ENCODE measurements at places on chromosomes 6 and 20. TPM values are rescaled to one million over a fixed set of nuclear protein-coding genes. Genes with fewer than 3 reads are reported as not detected.

- no peak for DNase-seq
Measured at GRCh38 chr6:63685446-63686379, 50.1 kb downstream of the PHF3 start.

DNA sequence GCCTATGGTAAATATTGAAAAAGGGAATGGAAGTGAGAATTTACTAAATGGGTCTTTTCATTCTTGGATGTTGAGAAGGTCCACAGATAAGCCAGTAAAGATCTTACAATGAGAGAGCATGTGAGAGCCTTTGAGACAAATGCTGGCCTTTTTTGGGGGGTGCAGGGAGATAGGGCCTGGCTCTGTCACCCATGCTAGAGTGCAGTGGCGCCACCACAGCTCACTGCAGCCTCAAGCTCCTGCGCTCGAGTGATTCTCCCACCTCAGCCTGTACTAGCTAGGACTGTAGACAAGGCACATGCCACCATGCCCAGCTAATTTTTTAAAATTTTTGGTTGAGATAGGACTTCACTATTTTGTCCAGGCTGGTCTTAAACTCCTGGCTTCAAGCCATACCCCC lies 63.2 kb upstream of the TMEM181 start:
- DNase-seq, result no peak

DNA sequence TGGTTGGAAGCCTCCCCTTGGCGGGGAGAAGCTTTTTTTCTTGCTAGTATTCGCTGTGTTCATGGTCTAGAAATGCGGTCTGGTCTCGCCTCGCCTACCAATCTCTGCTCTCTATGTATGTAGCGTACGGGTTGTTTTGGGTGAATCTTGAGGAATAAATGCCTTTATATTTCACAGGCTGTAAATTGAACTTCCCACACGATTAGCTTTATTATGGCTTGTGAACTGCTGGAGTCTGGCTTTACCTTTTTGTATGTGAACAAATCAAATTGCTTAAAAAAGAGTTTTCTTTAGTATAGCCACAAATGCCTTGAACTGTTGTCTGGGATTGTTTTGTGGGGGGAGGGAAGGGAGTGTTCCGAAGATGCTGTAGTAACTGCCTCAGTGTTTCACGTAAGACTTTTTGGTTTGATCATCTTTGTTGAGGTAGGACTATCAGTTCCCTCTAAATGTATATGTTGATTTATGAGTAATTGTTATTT lies 2.2 kb downstream of the INSM1 start:
- no peak for DNase-seq

DNA sequence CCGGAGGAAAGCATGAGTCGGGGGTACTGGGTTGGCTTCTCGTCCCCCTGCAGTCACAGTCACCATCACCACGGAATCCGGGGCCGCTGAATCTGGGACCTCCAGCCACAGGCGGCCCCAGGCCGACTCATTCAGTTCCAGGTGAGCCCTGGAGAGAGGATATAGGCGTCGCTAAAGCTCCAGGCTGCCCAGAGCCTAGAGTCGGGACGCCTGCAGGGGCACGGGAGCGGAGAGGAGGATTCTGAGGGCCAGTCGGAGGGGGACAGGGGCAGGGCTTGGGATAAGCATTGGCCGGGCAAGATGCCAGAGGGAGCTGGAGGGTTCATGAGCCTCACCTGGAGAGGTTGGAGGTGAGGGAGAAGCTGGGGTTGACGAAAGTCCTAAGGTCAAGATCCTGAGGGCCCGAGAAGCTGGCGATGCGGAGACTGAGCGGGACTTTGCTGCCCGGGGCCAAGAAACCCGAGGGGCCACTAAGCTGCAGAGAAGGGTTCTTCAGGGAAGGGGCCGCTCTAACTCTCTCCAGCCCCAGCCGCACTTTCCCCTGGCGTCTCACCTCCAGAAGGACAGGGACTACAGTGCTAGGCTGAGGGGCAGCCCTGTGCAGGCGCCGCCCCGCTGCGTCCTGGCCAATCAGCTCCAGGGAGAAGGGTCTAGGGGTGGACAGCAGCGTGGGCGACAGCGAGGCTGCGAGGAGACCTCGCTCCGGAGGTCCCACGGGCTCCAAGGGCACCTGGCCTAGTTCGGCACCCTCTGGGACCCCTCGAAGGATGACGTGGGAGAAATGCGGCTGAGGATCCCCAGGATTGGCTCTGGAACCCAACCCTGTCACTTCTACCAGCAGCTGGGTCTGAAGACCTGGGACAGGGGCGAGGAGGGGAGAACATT lies 3.7 kb downstream of the SAPCD1 start:
- DNase-seq, result no peak

DNA sequence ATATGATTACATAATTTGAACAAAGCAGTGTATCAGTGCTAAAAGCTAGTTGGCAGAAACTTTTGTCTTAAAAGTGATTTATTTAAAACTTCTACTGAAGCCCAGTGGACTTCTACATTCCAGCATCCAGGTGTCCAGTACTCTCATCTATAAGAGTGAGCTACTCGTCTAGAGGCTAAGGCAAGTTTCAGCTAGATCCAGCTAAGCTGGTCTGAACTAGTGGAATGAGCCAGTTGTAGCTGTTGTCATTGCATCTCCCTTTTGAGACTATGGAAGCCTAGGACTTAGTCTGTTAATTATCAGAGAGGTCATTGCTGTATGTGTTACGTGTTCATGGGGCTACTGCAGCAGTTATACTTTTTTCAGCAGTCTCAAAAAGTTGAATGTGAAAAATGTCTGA lies 165.1 kb downstream of the ZFAND3 start:
- DNase-seq, result no peak

- no peak for DNase-seq
Measured at GRCh38 chr20:41457173-41457857, 90.7 kb upstream of the EMILIN3 start.

- DNase-seq, result no peak
Measured at GRCh38 chr20:56584916-56585315, 44.2 kb upstream of the TFAP2C start.

GRCh38 chr6:157779705-157780604 lies 43.1 kb upstream of the SNX9 start:
- DNase-seq, result no peak

DNA sequence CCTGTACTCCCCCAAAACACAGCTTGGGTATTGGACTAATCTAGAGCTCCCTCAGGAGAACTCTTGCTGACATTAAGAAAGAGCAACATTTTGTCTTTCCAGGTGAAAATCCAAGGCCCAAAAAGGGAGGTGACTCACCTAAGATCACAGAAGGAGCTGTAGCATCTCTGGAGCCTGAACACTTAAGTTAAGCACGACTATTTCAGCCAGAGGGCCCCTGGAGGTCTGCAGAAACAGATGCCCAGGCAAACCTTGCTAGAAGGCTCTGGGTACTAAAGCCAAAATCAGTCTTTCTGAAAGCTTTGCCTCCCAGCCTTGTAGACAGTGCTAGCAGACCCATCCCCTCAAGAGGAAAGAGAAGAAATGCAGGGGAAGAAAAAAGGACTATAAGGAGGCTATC lies 8.8 kb downstream of the EDN1 start:
- no peak for DNase-seq

DNA sequence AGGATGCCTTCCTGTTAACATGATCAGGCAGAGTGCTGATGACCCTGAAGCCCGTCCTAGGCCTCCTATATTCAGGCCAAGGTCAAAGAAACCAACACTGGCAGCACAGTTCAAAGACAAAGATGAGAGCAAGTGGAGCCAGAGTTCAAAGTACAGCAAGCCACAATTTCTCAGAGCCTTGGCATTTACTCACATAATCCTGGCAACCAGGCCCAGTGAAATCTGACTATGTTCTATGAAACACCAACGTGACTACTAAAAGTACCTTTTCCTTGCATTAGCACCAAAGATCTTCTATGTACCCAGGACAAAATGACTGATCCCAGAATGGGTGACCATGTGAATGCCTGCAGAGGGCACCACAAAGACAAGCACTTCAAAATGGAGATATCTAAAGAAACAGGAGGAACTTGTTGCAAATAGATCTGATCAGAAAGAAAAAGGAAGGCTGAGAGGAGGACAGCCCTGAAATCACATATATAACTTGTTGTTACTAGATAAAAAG lies 3.9 kb downstream of the NFS1 start:
- DNase-seq, result peak; percentile 2

GRCh38 chr6:118648866-118649554 lies 2.4 kb downstream of the CEP85L start:
- no peak for DNase-seq

- DNase-seq, result no peak
Measured at GRCh38 chr6:80541181-80541580, 434.7 kb downstream of the BCKDHB start.

DNA sequence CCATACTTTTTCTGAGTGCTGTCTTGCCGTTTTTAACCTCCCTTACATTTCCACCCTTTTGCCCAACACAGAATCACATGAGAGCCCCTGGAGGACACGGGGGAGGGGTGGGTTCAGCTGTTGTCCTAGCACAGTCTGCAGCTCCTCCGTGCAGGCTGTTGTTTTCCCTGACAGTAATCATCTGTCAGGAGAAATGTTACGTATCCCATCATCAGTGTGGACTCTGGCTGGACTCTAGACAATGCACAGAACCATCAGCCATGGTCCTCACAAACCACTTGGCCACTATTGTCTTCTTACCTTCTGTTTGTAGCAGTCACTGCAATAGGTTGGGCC lies 92.1 kb downstream of the RIN2 start:
- DNase-seq, result no peak

- no peak for DNase-seq
Measured at GRCh38 chr6:165652766-165653165, 10.3 kb downstream of the PDE10A start.

DNA sequence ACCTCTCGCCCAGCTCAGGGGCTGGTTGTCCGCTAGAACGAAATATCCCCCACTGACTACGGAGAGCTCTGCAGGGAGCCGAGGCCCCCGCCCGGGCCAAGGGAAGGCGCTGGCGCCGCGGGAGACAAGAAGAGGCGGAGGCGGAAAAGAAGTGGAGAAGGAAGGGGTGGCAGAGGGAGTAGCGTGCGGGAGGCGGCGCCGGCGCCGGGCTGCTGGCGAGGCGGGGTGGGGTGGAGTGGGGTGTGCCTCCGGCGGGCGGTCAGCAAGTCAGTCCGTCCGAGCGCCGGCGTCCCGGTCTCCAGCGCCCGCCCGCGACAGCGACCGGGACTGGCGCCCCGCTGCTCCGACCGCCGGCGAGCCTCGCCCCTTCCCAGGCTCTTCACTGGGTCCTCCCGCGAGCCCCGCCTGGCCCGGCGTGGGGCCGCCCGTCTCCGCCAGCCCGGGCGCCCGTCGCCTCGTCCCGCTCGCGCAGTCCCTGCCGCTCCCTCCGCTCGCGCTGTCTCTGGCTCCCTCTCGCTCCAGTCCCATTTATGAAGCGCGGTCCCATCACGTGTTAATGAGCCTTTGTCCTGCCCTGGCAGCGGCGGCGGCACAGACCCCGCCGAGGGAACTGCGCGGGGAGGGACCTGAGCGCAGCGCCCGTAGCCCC lies at the start of gene CNR1:
TSS of gene CNR1 (minus strand) at position 504 of the 649 bp plus-strand sequence. CDS start 21,073 bp downstream, outside the sequence.
- DNase-seq, result peak; percentile 37

GRCh38 chr6:52663120-52663935 lies 7.6 kb upstream of the TMEM14A start:
- peak; percentile 40 for DNase-seq

- no peak for DNase-seq
Measured at GRCh38 chr6:128569732-128570679, 49.6 kb upstream of the PTPRK start.

GRCh38 chr6:32852018-32852843 lies 1.3 kb downstream of the TAP1 start:
- no peak for DNase-seq

DNA sequence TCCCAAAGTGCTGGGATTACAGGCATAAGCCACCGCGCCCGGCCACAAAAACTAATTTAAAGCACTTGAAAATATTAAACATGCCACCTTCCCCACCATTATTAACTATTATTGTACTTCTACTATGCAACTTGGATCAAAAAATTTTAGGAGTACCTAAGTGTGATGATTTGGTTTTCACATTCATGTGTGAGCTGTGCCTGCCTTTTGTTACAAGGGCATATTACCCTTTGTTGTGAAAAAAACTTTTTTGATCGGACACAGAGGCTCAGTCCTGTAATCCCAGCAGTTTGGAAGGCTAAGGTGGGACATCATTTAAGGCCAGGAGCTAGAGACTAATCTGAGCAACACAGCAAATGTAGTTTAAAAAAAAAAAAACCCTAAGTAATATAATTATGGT lies 17.1 kb downstream of the ROMO1 start:
- DNase-seq, result no peak

DNA sequence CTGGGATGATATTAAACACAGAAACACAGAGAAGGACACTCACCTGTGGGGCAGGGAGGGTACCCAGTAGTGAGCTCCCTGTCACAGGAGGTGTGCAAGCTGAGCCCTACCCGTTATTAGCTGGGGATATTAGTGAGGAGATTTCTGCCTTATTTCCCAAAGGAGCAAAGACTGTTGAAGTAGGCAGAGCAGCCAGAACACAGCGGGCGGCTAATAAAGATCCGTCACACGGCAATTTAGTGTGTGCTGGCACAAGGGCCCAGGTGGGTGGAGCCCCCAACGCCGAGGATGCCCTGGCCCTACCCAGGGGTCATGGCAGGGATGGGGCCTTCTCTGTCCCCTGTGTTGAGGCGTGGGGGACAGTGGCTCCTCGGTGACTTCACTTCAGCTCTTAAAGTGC lies 8.3 kb downstream of the VSTM2L start:
- no peak for DNase-seq

GRCh38 chr6:128597004-128597403 lies 76.6 kb upstream of the PTPRK start:
- no peak for DNase-seq

DNA sequence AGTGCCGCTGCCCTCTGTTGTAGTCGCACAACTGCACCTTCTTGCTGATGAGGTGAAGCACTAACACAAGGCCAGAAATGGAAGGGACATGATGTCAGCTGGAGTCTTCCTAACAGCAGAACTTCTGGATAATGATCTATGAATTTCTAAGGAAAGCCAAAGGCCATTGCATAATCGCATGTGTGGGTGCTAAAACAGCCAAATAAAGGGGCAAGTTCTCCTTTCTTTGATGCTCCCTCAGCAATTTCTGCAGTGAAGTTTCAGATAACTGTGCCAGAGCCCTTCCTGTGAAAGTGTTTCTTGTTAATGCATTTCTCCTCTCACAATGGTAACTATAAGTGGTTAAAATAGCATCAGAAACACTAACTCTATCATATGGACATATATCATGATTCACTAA lies 8.0 kb upstream of the F13A1 start:
- DNase-seq, result no peak

DNA sequence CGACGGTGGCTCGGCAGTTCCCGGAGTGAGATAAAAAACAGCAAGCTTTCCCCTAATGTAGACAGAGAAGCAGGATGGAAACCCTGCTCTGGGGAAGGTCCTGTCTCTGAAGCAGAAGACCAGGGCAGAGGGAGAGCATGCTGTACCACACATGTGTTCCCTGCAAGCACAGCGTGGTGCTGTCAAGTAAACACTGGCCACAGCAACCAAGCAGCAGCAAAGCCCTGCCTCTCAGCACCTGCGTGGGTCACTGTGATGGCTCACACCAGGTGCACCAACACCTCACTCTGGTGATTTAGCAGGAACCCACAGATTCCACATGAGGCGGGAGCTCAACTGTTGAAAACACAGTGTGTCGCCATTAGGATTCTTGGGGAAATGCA lies 65.2 kb upstream of the TXNDC5 start:
- no peak for DNase-seq

GRCh38 chr20:38633577-38634093 lies 32.0 kb downstream of the ARHGAP40 start:
- DNase-seq, result peak; percentile 55

FAXC gene
- not detected for total RNA-seq

DNAH8 gene
- total RNA-seq, result 0.11 TPM

ULBP3 gene
- 0.94 TPM for total RNA-seq

SRMS gene
- total RNA-seq, result not detected

GPR63 gene
- total RNA-seq, result 1.4 TPM

E2F1 gene
- 68.4 TPM for total RNA-seq

TCF15 gene
- not detected for total RNA-seq

HLA-DMA gene
- 36.1 TPM for total RNA-seq

SLC13A3 gene
- total RNA-seq, result 0.26 TPM

GPLD1 gene
- total RNA-seq, result 0.34 TPM

SNHG17 gene
- 70.9 TPM for total RNA-seq

RFX6 gene
- not detected for total RNA-seq

Measured in activated naive CD8-positive, alpha-beta T cell treated with anti-CD3 and anti-CD28 coated beads, Interleukin-2, amount 10 ng/mL, durations not matched to agents 7 days and 5 days (primary cell).